ENCODE measurements at places on chromosomes 7 and 10.

GRCh38 chr10:92162541-92162940, 128.3 kb downstream of the CPEB3 start:
- no peak for DNase-seq

- peak; percentile 88 for DNase-seq
Measured at GRCh38 chr10:73591935-73592699, 975 bp upstream of the USP54 start.

DNA sequence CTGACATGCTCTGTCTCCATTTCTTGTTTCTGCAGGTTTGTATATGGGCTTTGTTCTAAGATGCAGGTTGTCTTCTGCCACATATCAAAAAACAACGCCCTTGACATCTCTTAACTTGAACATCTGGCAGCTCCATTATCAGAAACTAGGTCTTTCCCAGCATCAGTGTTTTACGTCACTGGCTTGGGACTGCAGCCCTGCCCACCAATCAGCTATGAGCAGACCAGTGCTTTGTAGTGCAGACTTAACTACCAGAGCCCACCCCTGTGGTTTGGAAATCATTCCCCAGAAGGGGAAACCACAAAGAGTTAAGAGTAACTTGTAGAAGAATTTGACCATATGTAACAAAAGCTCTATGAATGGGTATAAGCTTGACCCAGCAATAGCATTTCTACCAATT, 132.4 kb downstream of the SEPTIN14 start:
- no peak for DNase-seq

DNA sequence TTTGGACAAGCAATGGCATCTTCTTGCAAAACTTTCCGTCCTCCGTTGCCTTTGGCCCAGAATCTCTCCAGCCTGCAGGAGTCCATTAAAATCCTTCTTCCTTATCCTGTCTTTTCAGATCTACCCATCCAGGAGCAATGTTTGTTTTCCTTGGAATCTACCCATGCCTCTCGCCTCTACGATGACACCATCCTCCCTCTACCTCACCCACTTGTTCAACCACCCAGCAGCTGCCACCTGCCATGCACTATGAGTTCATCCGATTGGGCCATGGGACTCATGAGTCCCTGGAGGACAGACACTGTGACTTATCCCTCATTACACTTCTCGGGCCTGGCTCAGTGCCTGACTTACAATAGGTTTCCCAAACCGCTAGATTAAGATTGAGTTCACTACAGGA, 26.8 kb upstream of the MGMT start:
- DNase-seq, result no peak

GRCh38 chr10:11796474-11796873, 26.7 kb upstream of the PROSER2 start:
- no peak for DNase-seq

DNA sequence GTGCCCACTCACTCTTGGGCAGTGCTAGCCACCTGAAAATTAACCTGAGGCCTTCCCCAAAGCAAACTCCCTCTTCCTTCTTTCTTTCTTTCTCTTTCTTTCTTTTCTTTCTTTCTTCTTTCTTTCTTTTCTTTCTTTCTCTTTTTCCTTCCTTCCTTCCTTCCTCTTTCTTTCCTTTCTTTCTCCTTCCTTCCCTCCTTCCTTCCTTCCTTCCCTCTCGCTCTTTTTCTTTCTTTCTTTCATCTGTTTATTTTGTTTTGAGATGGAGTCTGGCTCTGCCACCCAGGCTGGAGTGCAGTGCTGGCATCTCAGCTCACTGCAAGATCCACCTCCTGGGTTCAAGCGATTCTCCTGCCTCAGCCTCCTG, 17.0 kb upstream of the KPNA7 start:
- no peak for DNase-seq

DNA sequence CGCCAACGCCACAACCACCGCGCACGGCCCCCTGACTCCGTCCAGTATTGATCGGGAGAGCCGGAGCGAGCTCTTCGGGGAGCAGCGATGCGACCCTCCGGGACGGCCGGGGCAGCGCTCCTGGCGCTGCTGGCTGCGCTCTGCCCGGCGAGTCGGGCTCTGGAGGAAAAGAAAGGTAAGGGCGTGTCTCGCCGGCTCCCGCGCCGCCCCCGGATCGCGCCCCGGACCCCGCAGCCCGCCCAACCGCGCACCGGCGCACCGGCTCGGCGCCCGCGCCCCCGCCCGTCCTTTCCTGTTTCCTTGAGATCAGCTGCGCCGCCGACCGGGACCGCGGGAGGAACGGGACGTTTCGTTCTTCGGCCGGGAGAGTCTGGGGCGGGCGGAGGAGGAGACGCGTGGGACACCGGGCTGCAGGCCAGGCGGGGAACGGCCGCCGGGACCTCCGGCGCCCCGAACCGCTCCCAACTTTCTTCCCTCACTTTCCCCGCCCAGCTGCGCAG, 424 bp downstream of the EGFR start:
- no peak for DNase-seq
